ENCODE measurements at places on chromosomes 5 and 9. TPM values are rescaled to one million over a fixed set of nuclear protein-coding genes. Genes with fewer than 3 reads are reported as not detected.

TSSK1B gene
- not detected for total RNA-seq

MUSK gene
- 0.12 TPM for total RNA-seq

TSLP gene
- total RNA-seq = 0.57 TPM

NME5 gene
- 3.6 TPM for total RNA-seq

SLC46A2 gene
- total RNA-seq = 0.95 TPM

RGS7BP gene
- 3.5 TPM for total RNA-seq

GABRA6 gene
- total RNA-seq = not detected

PIP5K1B gene
- total RNA-seq = 0.97 TPM

PPIC gene
- total RNA-seq = 20.9 TPM

OGN gene
- 19.3 TPM for total RNA-seq

TLE1 gene
- total RNA-seq = 43.8 TPM

KIF4B gene
- total RNA-seq = not detected

ESM1 gene
- total RNA-seq = 0.10 TPM

DMRT3 gene
- total RNA-seq = not detected

SLC36A3 gene
- not detected for total RNA-seq

DPYSL3 gene
- 182 TPM for total RNA-seq

CNTNAP3B gene
- total RNA-seq = 4.5 TPM

NEURL1B gene
- 18.6 TPM for total RNA-seq

PCDHB5 gene
- total RNA-seq = 7.3 TPM

LCN15 gene
- total RNA-seq = not detected

FBXO4 gene
- total RNA-seq = 16.3 TPM

FOXD4L5 gene
- total RNA-seq = not detected

CACNA1B gene
- 1.1 TPM for total RNA-seq

SEMA6A gene
- total RNA-seq = 35.0 TPM

SAXO1 gene
- total RNA-seq = 0.10 TPM

PDZD2 gene
- total RNA-seq = 44.4 TPM

MELK gene
- total RNA-seq = 1.3 TPM

Measured in ovary (tissue), 10 donors.